Stimulated activated CD4-positive, alpha-beta T cell treated with anti-CD3 and anti-CD28 coated beads, TNF-alpha, amount 100 ng/mL, for 24 hours (primary cell): ENCODE measurements at places on chromosomes 2 and 18.

DNA sequence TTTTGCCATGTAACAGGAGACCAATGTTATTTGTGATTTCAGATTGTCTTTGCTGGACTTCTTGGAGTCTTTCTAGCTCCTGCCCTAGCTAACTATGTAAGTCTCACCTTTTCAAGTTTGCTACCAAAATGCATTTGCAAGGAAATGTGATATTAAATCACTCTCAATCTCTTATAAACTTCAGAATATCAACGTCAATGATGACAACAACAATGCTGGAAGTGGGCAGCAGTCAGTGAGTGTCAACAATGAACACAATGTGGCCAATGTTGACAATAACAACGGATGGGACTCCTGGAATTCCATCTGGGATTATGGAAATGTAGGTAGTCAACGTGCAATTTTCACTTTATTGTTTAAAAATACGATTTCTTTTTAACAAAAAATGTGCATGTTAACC is 3.0 kb downstream of the GKN1 start:
- DNase-seq = no peak

DNA sequence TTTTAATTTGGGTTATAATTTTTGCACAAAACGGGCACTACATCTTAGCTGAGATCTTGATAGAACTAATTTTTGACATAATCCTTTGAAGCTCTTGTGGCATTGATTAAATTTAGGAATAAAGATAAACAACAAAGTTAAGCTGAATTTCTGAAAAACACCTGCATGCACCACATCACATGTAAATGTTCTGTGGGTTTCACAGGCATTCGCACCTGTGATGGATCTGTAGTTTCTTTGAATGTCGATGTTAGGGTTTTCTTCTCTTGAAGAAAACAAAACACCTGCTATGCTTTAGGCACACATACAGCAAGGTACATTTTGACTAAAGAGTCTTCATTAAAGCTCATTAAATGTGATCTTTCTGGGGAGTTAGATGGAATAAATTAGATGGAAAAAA is 60.3 kb downstream of the RPIA start:
- no peak for DNase-seq

DNA sequence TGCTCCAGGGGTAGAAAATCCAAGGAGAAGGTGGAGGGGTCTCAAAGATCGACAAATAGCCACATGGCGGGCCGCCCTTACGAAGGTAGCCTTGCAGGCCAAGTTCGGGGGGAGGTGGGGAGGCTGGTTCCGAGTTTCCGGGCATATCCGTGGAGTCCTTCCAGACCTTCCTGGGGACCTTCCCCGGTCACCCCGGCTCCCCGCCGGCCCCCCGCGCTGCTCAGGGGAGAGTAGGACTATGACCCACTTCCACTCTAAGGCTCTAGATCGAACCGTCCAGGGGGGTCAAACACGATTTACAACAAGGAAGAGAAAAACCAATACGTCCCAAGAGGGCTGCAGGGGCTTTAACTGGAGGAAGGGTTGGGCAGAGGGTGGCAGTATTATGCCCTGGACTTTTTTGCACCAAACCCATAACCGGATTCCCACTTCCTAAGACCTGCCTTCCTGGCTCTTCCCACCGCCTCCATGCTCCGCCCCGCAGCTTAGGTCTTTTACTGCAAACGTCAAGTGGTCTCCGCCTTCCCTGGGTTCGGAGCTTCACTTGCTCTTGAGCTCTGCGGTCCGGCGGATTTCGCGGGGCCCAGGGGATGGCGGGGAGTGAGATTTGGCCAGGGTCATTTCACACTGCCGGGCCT is 779 bp upstream of the LYPD6 start:
- no peak for DNase-seq

DNA sequence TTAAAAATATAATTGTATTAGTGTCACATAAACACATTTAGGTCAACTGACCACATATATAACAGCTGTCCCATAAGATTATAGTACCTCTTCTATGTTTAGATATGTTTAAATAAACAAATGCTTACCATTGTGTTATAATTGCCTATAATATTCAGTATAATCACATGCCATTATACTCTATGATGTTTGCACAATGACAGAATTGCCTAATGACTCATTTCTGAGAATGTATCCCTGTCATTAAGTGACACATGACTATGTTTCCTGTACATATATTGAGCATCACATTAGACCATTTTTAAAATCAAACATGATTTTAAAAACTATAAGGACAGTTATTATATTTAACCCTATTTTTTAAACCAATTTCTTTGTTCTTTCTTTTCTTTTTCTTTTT is 89.8 kb downstream of the HS6ST1 start:
- DNase-seq = no peak

DNA sequence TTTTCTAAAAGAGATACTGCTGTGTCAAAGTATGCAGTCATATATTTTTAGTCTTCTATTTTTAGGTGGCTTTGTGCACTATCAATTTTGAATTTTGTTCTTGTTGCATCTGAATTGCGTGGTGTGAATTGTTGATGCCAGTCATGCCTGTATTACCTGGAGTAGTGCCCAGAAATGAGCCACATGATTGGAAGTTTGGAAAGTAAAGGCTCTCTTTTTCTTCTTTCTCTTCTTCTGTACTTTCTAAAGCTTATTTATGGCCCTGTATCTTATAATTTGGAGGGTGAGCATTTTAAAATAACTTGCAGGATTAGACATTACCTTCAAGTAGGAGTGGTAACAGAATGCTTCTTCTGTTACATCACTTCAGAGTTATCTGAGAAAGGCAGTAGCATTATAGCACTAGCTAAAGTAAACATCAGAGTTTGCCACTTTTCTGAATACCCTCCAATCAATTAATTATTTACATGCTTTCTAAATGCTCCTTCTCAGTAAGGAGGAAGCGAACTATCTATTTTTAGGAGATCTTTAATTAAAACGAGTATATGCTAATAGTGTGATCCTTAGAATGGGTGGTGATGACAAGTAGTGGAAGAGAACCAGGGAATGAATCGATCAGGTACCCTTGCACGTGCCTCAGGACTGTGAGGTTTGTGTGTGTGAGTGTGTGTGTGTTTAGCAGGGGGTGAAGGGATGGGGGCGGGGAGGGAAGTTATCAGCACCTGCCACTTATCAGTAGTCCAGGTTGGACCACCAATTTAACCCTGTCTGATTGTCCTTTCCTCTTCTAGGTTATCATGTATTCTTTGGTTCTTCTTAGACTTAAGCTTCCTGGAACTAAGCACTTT is 112.5 kb downstream of the MAP3K20 start:
- no peak for DNase-seq

- DNase-seq = no peak
These were observed 143.7 kb downstream of the LAMA3 start for GRCh38 chr18:23832911-23833310.

DNA sequence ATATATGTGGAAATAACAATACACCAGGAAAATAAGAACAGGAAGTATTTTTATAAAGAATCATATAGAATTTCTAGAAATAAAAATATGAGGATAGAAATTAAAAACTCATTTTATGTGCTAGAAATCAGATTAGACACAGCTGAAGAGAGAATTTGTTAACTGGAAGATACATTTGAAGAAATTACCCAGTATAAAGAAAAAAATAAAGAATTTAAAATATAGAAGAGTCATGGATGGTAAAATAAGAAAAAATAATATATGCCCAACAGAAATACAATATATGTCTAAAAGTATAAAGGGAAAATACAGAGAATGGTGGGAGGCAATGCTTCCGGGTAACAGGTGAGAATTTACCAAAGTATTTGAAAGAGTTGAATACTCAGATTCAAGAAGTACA is 539.9 kb downstream of the NR4A2 start:
- DNase-seq = no peak

DNA sequence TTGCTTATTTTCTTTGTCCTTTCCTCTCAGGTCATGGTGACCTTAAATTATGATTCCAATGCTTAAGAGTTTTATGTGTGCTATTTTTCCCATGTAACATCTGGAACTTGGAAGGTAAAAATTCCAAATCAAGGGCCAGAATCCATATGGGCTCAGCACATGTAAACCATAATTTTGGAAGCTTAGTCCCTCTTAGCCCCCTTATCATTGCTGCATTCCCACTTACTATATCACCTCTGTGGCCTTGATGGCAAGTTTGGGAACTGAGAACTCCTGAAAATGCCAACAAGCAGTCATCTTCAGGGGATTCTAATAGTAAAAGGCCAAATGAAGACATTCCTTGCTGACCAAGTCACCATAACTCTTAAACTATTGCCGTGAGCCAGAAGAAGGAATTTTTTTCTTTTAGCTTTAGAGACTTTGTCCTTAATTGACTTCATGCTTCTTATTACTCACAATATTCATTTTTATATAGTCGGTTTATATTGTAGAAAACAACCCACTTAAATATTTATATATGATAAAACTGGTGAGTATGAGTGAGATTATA is 251.4 kb downstream of the SLC8A1 start:
- DNase-seq = no peak

DNA sequence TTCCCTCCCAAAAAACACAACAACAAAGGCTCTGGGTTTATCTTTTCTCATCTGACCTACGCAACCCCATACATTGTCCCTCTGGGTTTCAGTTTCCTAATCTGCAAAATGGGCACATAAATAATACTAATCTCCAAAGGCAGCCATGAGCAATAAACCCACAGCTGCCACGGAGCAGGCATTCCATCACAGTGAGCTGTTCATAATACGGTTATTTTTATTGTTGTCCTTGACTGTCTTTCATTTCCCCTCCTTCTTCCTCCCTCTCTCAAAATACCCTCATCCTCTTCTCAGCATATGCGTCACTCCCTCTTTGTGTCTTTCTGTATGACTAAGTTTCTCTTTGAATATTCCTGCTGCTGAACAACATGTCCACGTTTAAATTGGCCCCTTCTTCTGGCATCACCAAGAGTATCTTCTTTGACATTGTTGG is 129.8 kb upstream of the CAB39 start:
- DNase-seq = no peak

- no peak for DNase-seq
These were observed 6.9 kb downstream of the OTX1 start for GRCh38 chr2:63057249-63058143.

DNA sequence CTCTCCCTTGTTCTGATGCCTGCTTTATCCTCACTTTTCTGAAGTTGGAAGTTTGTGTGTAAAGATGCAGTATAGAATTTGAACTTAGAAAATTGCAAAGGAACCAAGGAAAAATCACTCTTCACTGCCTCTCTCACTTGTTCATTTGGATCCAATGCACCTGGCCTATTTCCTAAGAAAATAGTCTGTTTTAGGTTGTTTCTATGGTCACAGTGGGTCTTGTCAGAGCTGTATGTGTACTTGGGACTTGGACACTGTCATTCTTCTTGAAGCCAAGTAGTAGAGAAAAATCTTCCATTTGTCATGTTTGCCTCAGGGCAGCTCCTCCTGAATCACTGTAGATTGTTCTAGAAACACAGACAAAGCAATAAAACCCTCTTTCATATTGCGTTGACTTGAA is 80.3 kb upstream of the SESTD1 start:
- no peak for DNase-seq

- no peak for DNase-seq
These were observed 67.4 kb downstream of the RNF152 start for GRCh38 chr18:61825386-61825785.

- DNase-seq = no peak
These were observed 73.6 kb downstream of the FSHR start for GRCh38 chr2:49080681-49081080.

GRCh38 chr2:3265981-3266924 is 111.4 kb downstream of the EIPR1 start:
- DNase-seq = no peak
